Stimulated activated CD8-positive, alpha-beta memory T cell treated with anti-CD3 and anti-CD28 coated beads, Interleukin-2, amount 100 ng/mL, for 48 hours (primary cell): ENCODE measurements at places on chromosomes 4 and X.
A peak's percentile ranks its signal among the peaks of the same experiment; 100 is the strongest.

DNA sequence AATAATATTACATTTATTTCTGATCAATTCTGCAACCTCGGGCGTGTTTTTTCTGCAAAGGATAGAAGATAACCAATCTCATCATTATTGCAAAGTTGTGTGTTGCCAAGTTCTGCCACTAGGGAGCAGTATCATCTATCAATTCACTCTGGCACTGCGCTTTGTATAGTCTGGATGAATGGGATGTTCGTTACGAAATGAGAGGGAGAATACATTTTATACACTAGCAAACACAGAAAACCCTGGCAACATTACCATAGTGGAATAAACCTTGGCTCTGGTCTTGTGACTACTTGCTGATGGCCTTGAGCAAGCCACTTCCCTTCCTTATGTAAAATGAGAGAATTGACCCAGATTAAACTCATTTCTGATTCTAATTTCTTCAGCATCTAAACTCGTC, 97.5 kb upstream of the ZNF518B start:
- DNase-seq = no peak

DNA sequence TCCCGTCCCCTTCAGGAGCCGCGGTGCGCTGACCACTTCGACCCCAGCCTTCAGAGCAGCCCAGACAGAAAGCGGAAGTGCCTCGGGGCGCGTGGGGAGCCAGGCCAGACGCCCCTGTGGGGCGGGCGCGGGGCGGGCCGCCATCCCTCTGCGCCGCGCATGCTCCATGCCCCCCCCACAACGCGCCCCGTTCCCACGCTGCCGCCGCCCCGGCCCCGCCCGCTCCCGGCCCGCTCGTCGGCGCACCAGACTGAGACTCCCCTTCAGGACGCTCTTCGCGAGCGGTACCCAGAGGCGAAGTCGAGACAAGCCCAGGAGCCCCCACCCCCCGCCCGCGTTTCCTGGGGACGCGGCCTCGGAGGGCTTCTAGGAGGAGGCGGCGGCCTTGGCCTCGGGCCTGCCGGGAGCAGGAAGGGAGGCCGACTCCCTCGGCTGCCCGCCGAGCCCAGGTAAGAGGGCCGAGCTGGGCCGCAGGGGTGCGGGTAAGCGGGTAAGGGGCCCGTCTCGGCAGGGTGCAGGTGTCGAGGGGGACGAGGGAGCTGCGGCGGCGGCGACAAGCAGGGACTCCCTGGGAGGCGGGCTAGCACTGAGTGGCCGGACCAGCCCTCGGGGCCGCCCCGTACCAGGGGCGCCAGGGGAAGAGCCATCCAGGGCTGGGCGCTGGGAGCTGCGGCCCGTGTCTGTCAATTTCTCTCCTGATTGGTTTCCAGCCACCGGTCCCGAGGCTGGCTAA, at the start of gene ZFP92:
Gene ZFP92 (plus strand): TSS at position 218 of the 733 bp plus-strand sequence. CDS start 6,851 bp downstream, outside the sequence.
- peak; percentile 20 for DNase-seq

DNA sequence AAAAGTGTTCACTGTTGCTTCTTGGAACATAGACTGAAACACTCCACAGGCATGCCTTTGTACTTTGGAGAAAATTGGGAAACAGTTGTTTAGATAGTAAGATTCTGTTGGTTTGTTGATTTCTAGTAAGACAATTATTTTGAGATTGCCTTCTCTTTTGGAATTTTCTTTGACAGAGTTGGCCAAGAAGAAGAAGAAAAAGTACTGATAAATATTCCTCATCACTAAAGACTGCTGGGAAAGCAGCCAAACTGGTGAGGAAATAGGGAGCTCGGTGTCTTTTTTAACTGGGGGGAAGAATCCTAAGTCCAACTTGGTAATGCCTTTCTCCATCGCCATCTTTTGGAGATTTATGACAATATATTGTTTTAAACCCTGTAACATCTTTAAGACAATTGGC, 370.7 kb downstream of the GPAT3 start:
- DNase-seq = no peak

DNA sequence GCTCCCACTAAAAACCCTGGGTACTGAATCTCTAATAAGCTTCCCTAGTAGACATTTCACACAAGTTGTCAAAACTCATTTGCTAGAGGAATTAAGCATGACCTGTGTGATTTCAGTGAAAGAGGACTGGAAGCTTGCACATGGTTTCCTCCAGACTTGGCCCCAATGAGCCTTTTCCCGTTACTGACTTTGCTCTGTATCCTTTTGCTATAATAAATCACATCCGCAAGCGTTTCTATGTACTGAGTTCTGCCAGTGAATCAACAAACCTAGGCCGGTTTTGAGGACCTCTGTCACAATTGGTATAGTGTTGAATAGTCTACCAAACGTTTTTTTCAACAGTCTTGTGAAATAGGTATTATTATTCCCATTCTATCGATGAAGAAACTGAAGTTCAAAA, 8.2 kb downstream of the ATP11C start:
- DNase-seq = no peak

GRCh38 chrX:10011261-10011931, 44.2 kb downstream of the CLDN34 start:
- no peak for DNase-seq

DNA sequence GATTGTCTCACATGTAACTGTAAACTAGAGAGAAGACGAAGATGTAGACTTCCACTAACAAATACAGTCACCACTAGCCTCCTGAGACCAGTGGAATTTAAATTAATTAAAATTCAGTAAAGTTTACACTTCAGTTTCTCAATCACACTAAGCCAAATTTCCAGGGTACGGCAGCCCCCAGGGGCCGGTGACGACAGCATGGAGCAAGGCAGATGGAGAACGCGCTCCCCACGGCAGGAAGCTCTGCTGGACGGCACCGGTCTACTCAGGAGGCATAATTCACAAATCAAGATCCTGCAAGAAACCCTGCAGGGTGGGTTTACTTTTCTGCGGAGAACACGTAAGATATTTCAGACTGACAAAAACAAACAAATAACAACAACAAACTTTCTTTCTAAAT, 80.7 kb downstream of the FAT1 start:
- DNase-seq = no peak
